ENCODE measurements at places on chromosomes 4 and X. TPM values are rescaled to one million over a fixed set of nuclear protein-coding genes. Genes with fewer than 3 reads are reported as not detected.

GRCh38 chr4:178102139-178102538, 659.9 kb upstream of the AGA start:
- DNase-seq: no peak

GRCh38 chr4:145071560-145071959, 26.4 kb downstream of the ANAPC10 start:
- DNase-seq: no peak

DNA sequence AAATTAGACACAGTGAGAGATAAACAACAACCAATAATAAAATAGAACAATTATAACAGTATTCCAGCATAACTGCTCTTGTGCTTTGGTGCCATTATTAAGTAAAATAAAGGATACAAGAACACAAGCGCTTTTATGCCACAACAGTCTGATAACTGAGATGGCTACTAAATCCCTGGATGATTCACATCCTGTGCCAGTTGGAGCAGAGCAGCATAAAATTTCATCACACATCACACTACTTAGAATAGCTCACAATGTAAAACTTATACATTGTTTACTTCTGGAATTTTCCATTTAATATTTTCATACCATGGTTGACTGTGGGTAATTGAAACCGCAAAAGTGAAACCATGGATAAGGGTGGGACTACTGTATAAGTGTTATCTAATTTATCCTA, 399.9 kb upstream of the CNKSR2 start:
- DNase-seq: no peak

UGT2B10 gene
- not detected for polyA plus RNA-seq

FAM236C gene
- not detected for polyA plus RNA-seq

Measured in K562 (cell line).